B cell (primary cell): ENCODE measurements at places on chromosomes 5 and 9.

DNA sequence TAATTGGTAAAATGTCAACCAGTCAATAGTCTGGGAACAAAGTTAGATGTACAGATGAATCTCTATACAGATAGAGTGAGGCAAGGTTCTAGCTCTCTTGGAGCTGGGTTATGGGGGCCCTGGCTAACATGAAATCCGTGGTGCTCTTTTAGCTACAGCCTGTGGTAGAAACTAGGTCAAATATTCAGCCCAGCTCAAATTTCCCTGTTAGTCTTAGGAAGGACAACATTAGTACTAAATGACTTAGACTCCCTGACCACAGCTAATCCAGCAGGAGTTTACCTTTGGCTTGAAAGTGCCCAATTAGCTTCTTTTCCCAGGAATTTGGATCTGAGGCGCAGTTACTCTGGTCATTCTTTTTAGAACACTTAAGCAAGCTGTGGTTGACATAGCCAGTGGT lies 170.5 kb downstream of the DMRTA1 start:
- no peak for DNase-seq

DNA sequence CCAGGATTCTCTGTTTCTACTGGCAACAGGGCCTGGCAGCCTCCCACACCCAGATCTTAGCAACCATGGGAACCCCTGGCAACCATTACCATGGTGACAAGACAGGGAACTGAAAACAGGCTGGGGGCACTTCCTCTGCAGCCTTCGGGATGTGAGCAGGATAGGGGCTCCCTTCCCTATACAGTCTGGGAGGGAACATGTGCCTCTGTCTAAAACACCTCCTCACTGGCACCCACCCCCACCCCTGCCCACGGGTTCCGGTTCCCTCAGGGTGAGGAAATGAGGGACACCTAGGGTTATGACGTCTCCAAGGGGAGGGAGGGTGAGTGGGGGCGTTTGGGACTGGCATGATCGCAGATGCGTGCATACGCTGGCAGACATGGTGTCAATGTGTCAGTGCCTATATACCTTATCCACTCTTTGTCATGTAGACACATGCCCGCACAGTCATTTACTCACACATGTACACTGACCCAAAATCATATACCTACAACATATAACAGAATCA lies 3.0 kb upstream of the DNAJB5 start:
- peak; percentile 77 for DNase-seq

- peak; percentile 56 for DNase-seq
Observed at GRCh38 chr9:112028242-112029221, 131.9 kb downstream of the UGCG start.

DNA sequence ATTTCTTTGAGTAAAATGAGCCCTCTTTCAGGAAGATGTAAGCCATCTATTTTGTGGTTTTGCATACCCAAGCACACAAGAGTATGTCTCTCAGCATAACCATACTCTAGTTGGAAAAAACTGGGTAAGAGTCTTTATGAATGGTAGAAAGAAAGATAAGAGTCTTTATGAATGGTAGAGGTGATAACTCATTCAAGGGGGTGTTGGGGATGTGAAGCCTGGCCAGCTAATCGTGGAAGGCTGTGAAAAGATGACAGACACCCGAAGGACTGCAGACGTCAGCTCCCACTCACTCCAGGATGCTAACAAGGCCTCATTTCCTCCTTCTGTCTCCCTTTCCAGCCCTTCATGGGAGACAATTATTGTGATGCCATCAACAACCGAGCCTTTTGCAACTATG lies 228.5 kb downstream of the PAPPA start:
- DNase-seq, result no peak

DNA sequence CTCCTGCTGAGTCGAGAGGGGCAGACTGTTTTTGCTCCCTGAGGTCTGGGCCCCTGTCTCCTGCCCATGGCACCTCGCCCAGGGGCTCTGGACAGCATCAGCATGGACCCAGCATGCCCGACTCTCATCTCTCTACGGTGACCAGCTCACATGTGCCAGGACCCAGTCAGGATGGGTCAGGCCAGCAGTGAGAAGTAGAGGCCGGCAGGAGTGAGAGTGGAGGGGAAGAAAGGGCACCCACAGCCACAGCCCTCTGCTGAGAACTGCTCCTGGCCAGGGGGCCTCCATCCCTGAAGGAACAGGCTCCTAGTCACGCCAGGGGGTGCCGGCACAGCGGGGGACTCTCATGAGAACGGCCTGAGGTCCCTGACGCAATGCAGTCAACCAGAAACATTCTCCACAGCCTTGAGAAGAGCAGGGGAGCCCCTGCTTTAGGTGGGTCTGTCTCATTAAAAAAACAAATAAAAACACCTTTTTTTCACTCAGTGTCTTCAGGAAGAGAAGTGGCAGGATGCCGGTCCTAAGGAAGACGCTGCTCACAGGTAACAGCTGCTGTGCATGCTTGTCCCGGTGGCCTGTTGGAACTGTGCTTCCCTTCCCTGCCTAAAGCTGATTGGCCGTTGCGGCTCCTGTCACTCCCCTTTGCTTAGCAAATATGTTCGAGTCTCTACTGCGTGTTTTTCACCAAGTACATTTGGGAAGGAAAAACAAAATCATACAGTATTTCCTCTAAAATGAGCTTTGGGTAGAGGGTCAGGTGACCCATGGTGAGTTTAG lies 85.7 kb upstream of the FBXW11 start:
- DNase-seq, result peak; percentile 3

DNA sequence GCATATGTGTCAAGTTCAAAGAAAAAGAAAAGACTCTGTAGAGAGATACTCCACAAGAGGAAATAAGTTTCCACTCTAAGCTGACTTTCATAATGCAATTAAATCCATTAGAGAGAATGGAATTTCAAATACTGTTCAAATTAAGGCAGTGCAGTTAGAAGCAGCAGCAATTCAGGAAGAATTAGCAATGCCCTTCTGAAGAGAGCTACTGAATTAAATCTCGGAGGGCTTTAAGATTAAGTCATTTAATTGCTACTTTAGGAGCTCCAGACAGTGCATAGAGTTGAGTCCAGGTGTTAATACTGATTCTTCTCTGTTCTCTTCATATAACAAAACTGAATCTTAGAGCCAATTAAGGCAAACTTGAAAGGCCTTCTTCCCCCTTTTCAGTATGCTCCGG lies 8.5 kb downstream of the CDH12 start:
- no peak for DNase-seq
